ENCODE measurements at places on chromosomes 2 and 18.
A peak's percentile ranks its signal among the peaks of the same experiment; 100 is the strongest.

DNA sequence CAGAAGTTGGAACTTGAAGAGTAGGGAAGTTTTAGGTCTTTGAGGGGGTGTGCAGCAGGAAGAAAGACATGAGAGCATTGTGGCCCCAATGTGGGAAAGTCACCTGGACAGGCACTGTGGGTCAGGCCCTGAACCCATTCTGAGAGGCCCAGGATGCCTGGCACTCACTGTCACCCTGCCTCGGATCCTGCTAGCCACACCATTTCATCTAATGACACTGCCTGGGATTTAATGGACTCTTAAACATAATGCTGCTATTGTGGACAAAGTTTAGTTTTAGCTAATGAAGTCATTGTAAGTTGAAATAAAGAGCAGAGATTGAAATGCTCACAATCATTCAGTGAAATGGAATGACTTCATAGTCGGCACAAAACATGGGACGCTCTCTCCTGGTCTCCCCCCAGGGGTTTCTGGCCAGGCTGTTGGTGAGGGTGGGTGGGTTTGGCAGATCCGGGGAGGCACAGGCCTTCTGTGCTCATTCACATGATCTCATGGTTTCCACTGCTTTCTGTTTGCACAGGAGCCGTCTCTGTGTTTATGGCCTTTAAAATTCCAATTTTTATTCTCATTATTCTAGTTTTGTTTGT is 141.8 kb upstream of the KLHL29 start:
- no peak for DNase-seq

DNA sequence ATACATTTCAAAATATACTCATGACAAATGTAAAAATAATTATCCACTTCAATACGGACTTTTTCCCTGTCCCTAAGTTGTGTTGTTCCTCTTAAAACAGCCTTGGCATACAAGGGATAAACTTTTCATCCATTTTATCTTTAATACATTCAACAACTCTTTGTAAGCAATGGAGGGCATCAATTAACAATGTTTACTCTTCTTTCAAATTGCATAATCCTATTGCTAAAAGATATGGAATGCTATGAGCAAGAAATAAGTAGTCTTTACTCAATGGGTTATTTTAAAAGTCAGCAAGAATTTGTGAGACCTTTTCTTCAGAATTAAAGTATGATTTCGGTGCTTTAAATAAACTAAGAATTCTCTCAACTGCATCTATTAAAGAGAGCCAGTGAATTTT is 41.9 kb downstream of the SCN9A start:
- DNase-seq = no peak

GRCh38 chr18:11260961-11261461 is 111.6 kb upstream of the PIEZO2 start:
- no peak for DNase-seq

DNA sequence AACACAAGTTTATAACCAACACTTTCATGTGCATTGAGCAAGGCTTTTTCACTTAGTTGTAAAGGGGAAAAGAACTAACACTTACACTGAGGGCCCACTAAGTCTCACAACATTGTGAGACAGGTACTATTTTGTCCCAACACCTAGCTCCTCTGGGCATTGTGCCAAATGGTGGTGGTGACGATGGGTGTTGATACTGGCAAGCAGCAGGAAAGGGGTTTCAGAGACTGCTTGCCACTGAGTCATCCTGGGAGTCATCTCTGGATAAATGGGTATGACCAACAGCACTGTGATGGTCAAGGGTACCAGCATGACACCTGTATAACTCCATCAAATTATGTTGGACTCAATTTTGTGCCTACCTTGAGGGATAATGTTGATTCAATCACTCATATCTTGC is 138.8 kb upstream of the ITGA6 start:
- DNase-seq = peak; percentile 49

- DNase-seq = no peak
Measured at GRCh38 chr2:856041-856440, 94.6 kb upstream of the SNTG2 start.
